ENCODE measurements at places on chromosomes 2 and 18. TPM values are rescaled to one million over a fixed set of nuclear protein-coding genes. Genes with fewer than 3 reads are reported as not detected.

Gene CNTNAP5
- not detected for total RNA-seq

GRCh38 chr2:10533811-10534321 is 85.7 kb upstream of the ODC1 start:
- no peaks in the 10 kb centered on the region for H3K27me3 ChIP-seq
- H3K36me3 ChIP-seq: no peaks in the 10 kb centered on the region
- peaks cover 20% of the 10 kb centered on the region for H3K4me1 ChIP-seq
- peak; percentile 68 for DNase-seq

- H3K27ac ChIP-seq: no peak overlapping the region
- no peaks in the 10 kb centered on the region for H3K27me3 ChIP-seq
- H3K4me3 ChIP-seq: no peak overlapping the region
- DNase-seq: no peak
- H3K4me1 ChIP-seq: no peaks in the 10 kb centered on the region
- H3K36me3 ChIP-seq: no peaks in the 10 kb centered on the region
Observed at GRCh38 chr18:72336786-72337185, 207.4 kb downstream of the CBLN2 start.

DNA sequence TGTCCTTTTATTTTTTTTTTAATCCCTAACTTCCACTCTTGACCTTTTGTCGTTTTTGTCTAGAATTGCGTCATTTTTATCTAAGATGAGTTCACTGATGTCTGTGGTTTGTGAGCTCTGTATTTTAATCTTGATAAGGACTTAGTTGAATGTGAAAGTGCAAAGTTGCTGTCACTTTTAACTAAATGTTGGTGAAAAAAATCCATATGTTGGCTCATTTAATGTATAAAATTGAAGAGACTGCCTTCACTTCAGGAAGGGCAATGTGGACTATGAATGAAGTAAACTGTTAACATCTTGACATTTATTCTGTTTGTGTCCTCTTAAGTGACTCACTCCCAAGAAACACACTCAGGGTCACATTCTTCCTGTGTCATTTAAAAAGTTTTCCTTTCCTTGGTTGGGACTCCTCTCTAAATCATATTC is 256.6 kb upstream of the RASGRP3 start:
- peaks cover 8% of the 10 kb centered on the region for H3K4me1 ChIP-seq
- H3K27me3 ChIP-seq: no peaks in the 10 kb centered on the region
- no peak overlapping the region for H3K27ac ChIP-seq
- H3K4me3 ChIP-seq: no peak overlapping the region

DNA sequence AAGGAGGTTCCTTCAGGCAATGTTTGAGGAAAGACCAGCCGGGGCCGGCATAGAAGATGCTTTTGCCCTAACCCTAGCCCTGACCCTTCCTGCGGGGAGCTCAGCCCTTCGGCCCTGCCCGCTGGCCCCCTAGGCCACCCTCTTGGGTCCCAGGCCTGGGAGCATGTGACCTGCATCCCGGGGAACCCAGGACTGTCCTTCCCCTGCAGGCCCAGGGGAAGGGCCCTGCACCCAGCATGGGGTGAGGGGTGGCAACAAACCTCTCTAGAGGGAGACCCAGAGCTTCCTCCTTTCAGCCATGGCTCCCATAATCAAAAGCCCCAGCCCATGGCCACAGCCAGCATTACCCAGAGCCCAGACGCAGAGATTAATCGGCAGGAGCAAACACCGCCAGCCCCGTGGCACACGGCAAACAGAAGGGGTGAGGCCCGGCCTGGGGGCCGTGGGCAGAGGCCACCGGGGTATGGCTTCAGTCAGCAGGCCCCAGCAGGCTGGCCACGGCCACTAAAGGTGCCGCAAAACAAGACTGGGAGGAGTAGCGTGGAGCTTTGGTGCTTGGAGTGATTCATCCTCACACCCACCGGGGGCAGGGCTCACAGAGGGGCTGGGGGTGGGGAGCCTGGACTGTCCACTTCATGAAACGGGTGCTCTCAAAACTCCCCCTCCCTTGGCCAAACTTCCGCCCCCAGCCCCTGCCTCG is 61.6 kb upstream of the HPCAL1 start:
- H3K4me1 ChIP-seq: no peaks in the 10 kb centered on the region
- no peak for DNase-seq
- no peak overlapping the region for H3K27ac ChIP-seq
- H3K27me3 ChIP-seq: no peaks in the 10 kb centered on the region
- H3K4me3 ChIP-seq: no peak overlapping the region

DNA sequence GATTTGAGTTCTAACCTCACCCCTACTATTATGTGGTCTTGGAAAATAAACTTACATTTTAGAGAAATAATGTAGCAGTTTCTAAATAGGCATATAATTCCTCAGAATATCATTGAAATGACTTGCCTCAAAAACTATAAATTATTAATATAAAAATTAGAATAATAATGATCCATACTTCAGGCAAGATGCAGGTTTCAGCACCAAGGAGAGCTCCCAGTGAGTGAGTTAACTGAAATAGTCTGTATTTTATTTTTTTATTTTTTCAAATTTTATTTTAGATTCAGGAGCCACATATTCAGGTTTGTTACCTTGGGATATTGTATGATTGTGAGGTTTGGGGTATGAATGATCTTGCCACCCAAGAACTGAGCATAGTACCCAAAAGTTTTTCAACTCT is 472.2 kb upstream of the DCC start:
- no peaks in the 10 kb centered on the region for H3K36me3 ChIP-seq
- no peak overlapping the region for H3K27ac ChIP-seq
- no peaks in the 10 kb centered on the region for H3K27me3 ChIP-seq
- no peaks in the 10 kb centered on the region for H3K4me1 ChIP-seq
- no peak overlapping the region for H3K4me3 ChIP-seq

Gene ANKRD36B
- 27.3 TPM for total RNA-seq

- H3K36me3 ChIP-seq: no peaks in the 10 kb centered on the region
- no peaks in the 10 kb centered on the region for H3K27me3 ChIP-seq
- no peak for DNase-seq
- H3K4me1 ChIP-seq: peaks cover 9% of the 10 kb centered on the region
Observed at GRCh38 chr2:24403168-24403831, 43.0 kb upstream of the ITSN2 start.

- H3K27ac ChIP-seq: no peak overlapping the region
- DNase-seq: no peak
- H3K36me3 ChIP-seq: peaks cover 16% of the 10 kb centered on the region
- no peaks in the 10 kb centered on the region for H3K4me1 ChIP-seq
- no peak overlapping the region for H3K4me3 ChIP-seq
Observed at GRCh38 chr2:196729418-196729817, 70.1 kb downstream of the GTF3C3 start.

DNA sequence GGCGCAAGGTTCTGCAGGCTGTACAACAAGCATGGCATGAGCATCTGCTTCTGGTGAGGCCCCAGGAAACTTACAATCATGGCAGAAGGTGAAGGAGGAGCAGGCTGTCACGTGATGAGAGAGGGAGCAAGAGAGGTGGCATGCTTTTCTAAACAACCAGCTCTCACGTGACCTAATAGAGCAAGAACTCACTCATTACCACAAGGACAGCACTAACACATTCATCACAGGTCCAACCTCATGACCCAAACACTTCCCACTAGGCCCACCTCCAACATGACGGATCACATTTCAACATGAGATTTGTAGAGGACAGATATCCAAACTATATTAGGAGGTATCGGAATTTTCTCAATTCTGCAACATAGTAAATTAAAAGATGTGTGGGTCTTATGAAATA is 108.8 kb upstream of the DLX2 start:
- H3K36me3 ChIP-seq: no peaks in the 10 kb centered on the region
- no peak overlapping the region for H3K4me3 ChIP-seq

- no peaks in the 10 kb centered on the region for H3K27me3 ChIP-seq
- no peak overlapping the region for H3K4me3 ChIP-seq
- H3K27ac ChIP-seq: no peak overlapping the region
- DNase-seq: no peak
- H3K36me3 ChIP-seq: no peaks in the 10 kb centered on the region
Observed at GRCh38 chr2:102386867-102387541, 31.4 kb downstream of the IL18R1 start.

GRCh38 chr2:46849721-46850556 is 65.7 kb downstream of the MCFD2 start:
- no peak overlapping the region for H3K27ac ChIP-seq
- no peak for DNase-seq
- H3K27me3 ChIP-seq: no peaks in the 10 kb centered on the region
- no peak overlapping the region for H3K4me3 ChIP-seq

GRCh38 chr18:48711651-48712486 is 173.0 kb downstream of the CTIF start:
- no peak overlapping the region for H3K27ac ChIP-seq
- no peaks in the 10 kb centered on the region for H3K36me3 ChIP-seq
- H3K4me3 ChIP-seq: no peak overlapping the region
- no peaks in the 10 kb centered on the region for H3K4me1 ChIP-seq
- H3K27me3 ChIP-seq: no peaks in the 10 kb centered on the region

Gene EVX2
- not detected for total RNA-seq

GRCh38 chr18:13581496-13582177 is 144.7 kb downstream of the FAM210A start:
- H3K27me3 ChIP-seq: no peaks in the 10 kb centered on the region
- H3K4me1 ChIP-seq: no peaks in the 10 kb centered on the region
- H3K27ac ChIP-seq: no peak overlapping the region

GRCh38 chr18:10846657-10847407 is 302.5 kb downstream of the PIEZO2 start:
- no peak for DNase-seq
- no peaks in the 10 kb centered on the region for H3K4me1 ChIP-seq
- H3K27me3 ChIP-seq: no peaks in the 10 kb centered on the region
- H3K27ac ChIP-seq: no peak overlapping the region
- H3K4me3 ChIP-seq: no peak overlapping the region

DNA sequence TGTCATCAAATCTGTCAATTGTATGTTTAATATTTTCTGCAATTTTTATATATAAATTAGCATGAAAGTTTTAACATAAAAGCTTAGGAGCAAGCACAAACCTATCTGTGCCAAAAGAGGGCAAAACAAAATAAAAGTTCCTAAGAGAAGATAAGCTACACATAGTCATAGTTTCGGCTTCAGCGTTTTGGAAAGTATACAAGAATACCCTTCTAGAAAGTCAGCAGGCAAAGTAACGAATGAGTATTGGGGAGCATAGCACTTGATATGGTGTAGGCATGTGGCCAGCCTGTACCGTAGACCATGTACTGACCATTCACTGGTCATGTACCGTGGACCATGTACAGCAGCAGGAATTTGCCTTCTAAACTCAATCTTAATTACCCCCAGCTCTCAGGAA is 156.1 kb downstream of the TMEM247 start:
- no peaks in the 10 kb centered on the region for H3K36me3 ChIP-seq
- no peaks in the 10 kb centered on the region for H3K27me3 ChIP-seq
- no peak for DNase-seq
- H3K27ac ChIP-seq: no peak overlapping the region
- no peak overlapping the region for H3K4me3 ChIP-seq

GRCh38 chr2:100409975-100410647 is 7.4 kb downstream of the CHST10 start:
- H3K4me1 ChIP-seq: no peaks in the 10 kb centered on the region
- H3K36me3 ChIP-seq: no peaks in the 10 kb centered on the region
- H3K27ac ChIP-seq: no peak overlapping the region
- H3K4me3 ChIP-seq: no peak overlapping the region
- no peaks in the 10 kb centered on the region for H3K27me3 ChIP-seq

DNA sequence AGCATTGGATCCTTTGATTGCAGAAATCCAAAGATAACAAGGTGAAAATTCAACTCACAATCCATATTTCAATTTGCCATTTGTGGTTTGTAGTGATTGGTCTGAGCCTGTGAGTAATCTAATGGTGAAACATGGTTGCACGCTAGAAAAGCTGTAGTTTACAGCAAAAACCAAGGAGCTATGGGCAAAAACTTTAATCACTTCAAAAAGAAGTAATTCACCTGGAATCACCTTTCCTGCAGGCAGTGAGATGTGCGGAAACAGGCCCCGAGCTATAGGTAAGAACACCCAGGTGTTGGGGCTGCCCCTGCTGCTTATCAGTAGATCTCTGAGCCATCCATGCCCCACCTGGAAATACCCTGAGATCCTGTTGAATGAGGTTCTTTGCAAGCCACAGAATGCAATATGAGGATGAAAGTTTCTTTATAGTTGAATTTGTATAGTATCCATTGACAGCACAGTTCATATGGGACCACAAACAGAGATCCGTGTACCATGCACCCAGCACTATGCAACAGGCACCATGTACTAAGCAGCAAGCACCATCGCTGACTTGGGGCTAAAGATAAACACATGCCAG is 208.2 kb downstream of the SPP2 start:
- no peak overlapping the region for H3K4me3 ChIP-seq
- peak overlapping the region; percentile 55 for H3K27ac ChIP-seq
- H3K36me3 ChIP-seq: no peaks in the 10 kb centered on the region
- H3K4me1 ChIP-seq: peaks cover 10% of the 10 kb centered on the region

Gene GPR55
- not detected for total RNA-seq

Gene MOGAT1
- not detected for total RNA-seq

- peak overlapping the region; percentile 50 for H3K4me3 ChIP-seq
- peak overlapping the region; percentile 57 for H3K27ac ChIP-seq
- no peaks in the 10 kb centered on the region for H3K36me3 ChIP-seq
- peak; percentile 13 for DNase-seq
- no peaks in the 10 kb centered on the region for H3K27me3 ChIP-seq
Observed at GRCh38 chr18:72160510-72161445, 383.4 kb downstream of the CBLN2 start.

DNA sequence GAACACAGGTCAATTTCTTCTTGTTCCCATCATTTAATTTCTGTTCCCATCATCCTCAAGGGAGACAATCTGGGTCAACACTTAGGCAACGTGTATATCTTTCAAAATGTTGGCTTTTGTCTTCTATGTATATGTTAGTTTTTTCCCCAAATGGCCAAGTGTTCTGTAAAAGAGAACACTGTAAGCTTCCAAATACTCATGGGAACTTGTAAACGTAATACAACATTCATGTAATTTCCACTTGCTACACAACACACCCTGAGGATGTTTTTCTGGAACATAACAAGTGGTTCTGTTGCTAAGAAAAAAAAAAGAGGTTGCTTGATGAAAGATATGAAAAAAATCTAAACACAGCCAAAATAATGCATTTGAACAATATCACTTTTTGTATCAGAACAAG is 149.1 kb downstream of the ATAD2B start:
- peaks cover 57% of the 10 kb centered on the region for H3K36me3 ChIP-seq
- DNase-seq: no peak
- no peak overlapping the region for H3K27ac ChIP-seq
- no peaks in the 10 kb centered on the region for H3K27me3 ChIP-seq
- H3K4me1 ChIP-seq: no peaks in the 10 kb centered on the region

Gene PSMA8
- total RNA-seq: not detected

DNA sequence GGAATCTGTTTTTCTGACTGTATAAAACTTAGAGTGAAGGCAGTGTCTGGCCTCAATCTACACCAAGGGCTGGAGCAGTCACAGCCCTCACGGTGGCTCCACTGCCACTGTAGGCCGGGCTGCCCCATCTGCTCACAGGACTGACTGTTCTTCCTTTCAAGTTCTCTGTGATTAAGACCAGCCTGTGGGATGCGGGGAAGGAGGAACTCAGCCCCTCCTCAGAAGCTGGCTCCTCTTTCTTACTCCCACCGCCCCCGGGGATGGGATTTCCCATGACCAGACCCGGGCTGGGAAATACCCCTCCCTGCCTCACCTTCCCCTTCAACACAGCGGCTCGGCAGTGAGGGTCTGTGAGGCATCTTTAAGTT is 106.0 kb downstream of the COPS8 start:
- DNase-seq: no peak
- no peak overlapping the region for H3K27ac ChIP-seq
- H3K27me3 ChIP-seq: peaks cover 4% of the 10 kb centered on the region
- no peak overlapping the region for H3K4me3 ChIP-seq
- H3K36me3 ChIP-seq: no peaks in the 10 kb centered on the region

- H3K36me3 ChIP-seq: no peaks in the 10 kb centered on the region
- H3K27ac ChIP-seq: no peak overlapping the region
- no peak for DNase-seq
- H3K4me1 ChIP-seq: no peaks in the 10 kb centered on the region
Observed at GRCh38 chr2:138329591-138329990, 172.0 kb upstream of the SPOPL start.
